ENCODE measurements at places on chromosomes 2 and 18.

DNA sequence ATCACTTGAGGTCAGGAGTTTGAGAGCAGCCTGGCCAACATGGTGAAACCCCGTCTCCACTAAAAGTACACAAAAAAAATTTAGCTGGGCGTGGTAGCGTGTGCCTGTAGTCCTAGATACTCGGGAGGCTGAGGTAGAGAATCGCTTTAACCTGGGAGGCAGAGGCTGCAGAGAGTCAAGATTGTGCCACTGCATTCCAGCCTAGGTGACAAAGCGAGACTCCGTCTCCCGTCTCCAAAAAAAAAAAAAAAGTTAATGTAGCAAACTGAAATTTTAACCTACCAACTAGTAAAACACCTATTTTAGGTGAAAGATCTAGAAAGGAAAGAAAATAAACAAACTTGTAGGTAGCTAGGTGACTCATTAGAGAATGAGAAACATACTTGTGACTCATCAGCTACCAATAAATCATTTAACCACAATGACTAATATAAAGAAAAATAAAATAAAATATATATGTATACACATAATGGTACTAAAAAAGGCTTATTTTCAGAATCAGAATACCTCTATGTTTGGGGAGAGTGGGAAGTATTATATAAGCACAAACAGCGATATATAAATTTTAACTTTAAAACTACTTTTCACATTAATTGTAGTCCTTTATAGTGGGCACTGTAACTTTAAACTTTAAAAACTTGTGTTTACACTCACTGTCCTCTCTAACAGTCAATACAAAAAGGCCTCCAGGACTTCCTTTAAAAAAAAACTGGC, 36.6 kb downstream of the DARS1 start:
- no peak for DNase-seq

DNA sequence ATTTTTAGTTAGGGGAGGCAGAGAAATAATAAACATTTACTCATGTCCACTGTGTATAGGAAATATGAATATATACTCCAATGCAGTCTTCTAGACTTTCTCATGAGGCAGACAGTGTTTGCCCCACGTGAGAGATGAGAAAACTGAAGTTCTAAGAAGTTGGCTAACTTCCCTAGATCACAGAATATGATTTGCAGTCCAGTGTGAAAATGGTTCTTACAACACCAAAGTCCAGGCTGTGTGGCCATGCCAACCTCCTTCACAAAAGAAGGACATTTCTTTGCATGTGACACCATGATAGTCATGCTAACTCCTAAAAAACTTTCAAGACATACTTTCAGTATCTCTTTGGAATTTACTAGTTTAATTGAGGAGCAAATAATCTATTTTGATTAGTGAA, 143.7 kb downstream of the IRS1 start:
- no peak for DNase-seq

DNA sequence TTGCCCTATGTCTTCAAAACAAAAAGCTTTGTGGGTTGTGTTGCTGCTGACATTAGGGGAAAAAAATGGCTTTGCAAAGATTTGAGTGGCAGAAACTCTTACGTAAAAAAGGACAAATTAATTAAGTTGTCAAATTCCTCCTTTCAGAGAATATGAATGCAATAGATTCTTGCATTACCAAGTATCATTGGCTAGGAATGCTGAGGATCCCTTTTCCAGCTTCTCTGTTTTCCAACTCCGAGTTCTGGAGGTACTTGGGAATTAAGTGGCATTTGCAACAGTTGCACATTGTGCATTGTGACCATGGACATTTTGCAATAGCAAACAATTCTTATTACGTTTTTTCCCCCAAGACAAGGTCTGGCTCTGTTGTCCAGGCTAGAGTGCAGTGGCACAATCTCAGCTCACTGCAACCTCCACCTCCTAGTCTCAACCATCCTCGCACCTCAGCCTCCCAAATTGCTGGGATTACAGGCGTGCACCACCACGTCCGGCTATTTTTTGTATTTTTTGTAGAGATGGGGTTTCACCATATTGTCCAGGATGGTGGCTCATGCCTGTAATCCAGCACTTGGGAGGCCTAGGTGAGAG, 29.9 kb upstream of the PPP1CB start:
- no peak for DNase-seq

DNA sequence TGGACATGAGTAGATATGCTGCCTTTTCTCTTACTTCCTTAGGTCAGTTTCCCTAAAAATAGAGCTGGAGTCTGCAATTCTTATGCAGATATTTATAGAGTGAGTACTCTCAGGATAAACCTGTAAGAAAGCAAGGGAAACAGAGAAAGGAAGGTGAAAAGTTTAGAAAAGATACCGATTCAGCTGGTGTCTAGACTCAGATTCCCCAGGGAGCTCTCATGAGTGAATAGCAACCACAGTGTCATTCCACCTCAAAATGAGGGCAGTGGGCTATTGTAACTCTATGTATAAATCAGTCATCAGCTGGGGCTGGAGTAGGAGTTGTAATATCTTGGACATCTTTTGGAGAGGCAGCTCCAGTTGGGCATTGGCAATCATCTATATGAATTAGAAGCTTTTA, 1485.1 kb upstream of the TMEFF2 start:
- no peak for DNase-seq

DNA sequence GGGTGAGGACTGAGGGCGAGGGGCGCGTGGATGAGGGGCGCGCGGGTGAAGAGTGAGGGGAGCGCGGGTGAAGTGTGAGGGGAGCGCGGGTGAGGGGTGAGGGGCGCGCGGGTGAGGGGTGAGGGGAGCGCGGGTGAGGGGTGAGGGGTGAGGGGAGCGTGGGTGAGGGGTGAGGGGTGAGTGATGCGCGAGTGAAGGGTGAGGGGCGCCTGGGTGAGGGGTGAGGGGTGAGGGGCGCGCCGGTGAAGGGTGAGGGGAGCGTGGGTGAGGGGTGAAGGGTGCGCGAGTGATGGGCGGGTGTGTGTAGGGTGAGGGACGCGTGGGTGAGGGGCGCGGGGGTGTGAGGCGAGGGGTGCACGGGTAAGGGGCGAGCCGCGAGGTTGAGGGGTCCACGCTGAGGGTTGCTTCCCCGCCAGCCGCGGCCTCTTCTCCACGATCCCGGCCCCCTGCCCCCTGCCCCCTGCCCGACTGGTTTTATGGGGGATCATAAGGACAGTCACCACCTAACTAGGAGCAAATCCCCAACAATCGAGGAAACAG, 1.1 kb upstream of the SLC66A2 start:
- no peak for DNase-seq

DNA sequence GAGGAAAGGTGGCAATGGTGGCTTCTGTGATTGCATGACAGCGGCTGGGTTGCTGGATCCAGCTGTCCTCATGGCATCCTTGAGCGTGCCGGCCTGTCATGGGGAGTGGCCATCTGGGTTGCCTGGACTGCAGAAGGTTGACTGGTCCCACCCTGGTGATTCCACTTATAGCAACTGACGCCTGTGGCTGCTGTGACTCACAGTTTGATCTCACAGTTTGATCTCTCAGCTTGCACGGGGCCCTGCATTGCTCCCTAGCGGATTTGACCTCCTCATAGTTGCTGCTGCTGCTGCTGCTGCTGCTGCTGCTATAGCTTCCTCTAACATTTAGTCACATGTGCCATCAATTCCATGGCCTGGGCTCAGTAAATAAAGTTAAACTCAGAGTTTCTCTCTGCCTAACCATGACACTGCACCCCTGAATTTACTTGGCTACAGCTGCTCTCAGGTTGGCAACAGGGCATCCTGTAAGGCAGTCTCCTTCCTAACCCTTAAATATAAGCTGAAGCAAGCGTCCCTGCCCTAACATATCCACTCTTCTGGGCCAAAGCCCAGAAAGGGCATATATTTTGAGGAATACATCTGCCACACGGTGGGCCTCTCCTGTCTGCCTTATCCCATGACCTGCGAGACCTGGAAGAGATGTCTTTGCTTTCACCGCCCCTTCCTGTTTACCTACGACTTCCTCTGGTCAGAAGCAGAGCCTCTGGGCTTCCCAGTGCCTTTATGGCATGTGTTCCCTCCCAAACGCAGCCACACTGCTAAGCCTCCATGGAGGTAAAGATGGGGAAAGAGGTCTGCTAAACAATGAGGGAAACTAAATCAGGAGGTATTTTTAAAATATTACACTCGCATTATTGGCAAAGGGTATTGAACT, 37.8 kb upstream of the CCDC150 start:
- no peak for DNase-seq
